ENCODE measurements at places on chromosomes 2 and 18. TPM values are rescaled to one million over a fixed set of nuclear protein-coding genes. Genes with fewer than 3 reads are reported as not detected.
A peak's percentile ranks its signal among the peaks of the same experiment; 100 is the strongest.

The ZNF396 gene
- 5.0 TPM for total RNA-seq

- no peaks in the 10 kb centered on the region for H3K36me3 ChIP-seq
- H3K27ac ChIP-seq, result no peak overlapping the region
- peak; percentile 85 for DNase-seq
- no peak overlapping the region for H3K4me3 ChIP-seq
- H3K4me1 ChIP-seq, result no peaks in the 10 kb centered on the region
Measured at GRCh38 chr2:223563462-223563861, 38.7 kb downstream of the SCG2 start.

- DNase-seq, result peak; percentile 1
- H3K4me1 ChIP-seq, result peaks cover 3% of the 10 kb centered on the region
- H3K4me3 ChIP-seq, result no peak overlapping the region
- no peak overlapping the region for H3K27ac ChIP-seq
- no peaks in the 10 kb centered on the region for H3K27me3 ChIP-seq
Measured at GRCh38 chr18:68179811-68180210, 535.1 kb downstream of the TMX3 start.

The MORN2 gene
- total RNA-seq, result 19.3 TPM

DNA sequence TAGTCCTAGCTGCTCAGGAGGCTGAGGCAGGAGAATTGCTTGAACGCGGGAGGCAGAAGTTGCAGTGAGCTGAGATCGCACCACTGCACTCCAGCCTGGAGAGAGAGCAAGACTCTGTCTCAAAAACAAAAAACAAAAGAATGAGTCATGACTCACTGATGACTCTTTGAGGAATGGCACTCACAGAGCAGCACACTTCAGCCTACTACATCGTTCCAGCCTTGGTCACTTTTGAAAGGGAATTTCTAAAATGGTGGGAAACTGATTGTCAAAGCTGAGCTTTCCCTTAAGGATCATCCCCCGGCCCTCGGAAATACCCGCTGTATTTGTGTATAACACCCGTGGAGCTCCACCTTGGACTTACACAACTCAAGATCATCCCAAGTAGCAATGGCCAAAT, 217.3 kb upstream of the HS6ST1 start:
- H3K4me3 ChIP-seq, result no peak overlapping the region
- H3K27me3 ChIP-seq, result no peaks in the 10 kb centered on the region
- H3K4me1 ChIP-seq, result peaks cover 11% of the 10 kb centered on the region

DNA sequence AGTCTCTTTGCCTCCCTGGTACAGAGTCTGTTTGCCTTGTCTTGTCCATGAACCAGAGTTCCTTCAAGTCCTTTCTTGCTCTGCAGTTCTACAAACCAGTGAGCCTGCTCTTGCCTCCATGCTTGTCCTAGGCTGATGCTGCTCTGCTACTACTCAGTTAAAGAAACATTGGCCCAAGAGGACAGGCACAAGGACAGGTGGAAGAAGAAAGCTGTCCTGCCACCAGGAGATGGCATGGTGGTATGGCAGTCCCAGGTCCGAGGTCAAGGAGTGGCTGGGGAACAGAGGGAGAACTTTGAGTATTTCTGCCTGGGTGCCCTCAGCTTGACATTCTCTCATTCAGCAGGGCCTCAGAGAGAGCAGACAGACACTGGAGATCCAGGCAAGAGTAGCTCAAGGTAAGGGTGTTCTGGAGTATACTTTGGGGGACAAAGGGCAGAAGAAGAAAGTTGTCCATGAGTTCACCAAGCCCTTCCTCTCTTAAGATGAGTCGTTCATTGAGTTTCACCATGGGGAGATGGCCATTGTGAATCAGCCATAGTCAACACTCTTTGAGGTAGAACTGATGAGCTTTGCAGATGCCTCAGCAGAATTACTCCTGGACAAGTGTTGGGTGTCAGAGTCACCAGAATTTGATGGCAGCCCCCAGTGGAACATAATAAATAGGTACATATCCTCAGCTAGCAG, 20.4 kb downstream of the TTC32 start:
- H3K27ac ChIP-seq, result no peak overlapping the region
- H3K4me1 ChIP-seq, result no peaks in the 10 kb centered on the region
- no peak for DNase-seq
- no peak overlapping the region for H3K4me3 ChIP-seq

The MAL gene
- not detected for total RNA-seq

GRCh38 chr18:10051877-10052631, 138.2 kb downstream of the VAPA start:
- DNase-seq, result peak; percentile 98
- no peak overlapping the region for H3K27ac ChIP-seq
- no peaks in the 10 kb centered on the region for H3K27me3 ChIP-seq
- no peaks in the 10 kb centered on the region for H3K36me3 ChIP-seq
- H3K4me1 ChIP-seq, result peaks cover 6% of the 10 kb centered on the region

The MC5R gene
- total RNA-seq, result not detected

The GKN1 gene
- not detected for total RNA-seq

GRCh38 chr2:181786371-181787228, 104.9 kb upstream of the ITPRID2 start:
- H3K36me3 ChIP-seq, result no peaks in the 10 kb centered on the region
- H3K4me3 ChIP-seq, result no peak overlapping the region
- H3K4me1 ChIP-seq, result peaks cover 21% of the 10 kb centered on the region
- H3K27ac ChIP-seq, result no peak overlapping the region

- no peaks in the 10 kb centered on the region for H3K27me3 ChIP-seq
- no peak overlapping the region for H3K4me3 ChIP-seq
- DNase-seq, result peak; percentile 59
- no peak overlapping the region for H3K27ac ChIP-seq
- no peaks in the 10 kb centered on the region for H3K4me1 ChIP-seq
Measured at GRCh38 chr2:143284087-143284675, 155.0 kb downstream of the ARHGAP15 start.

The GAD1 gene
- total RNA-seq, result 0.26 TPM

The ZNF142 gene
- total RNA-seq, result 7.3 TPM

DNA sequence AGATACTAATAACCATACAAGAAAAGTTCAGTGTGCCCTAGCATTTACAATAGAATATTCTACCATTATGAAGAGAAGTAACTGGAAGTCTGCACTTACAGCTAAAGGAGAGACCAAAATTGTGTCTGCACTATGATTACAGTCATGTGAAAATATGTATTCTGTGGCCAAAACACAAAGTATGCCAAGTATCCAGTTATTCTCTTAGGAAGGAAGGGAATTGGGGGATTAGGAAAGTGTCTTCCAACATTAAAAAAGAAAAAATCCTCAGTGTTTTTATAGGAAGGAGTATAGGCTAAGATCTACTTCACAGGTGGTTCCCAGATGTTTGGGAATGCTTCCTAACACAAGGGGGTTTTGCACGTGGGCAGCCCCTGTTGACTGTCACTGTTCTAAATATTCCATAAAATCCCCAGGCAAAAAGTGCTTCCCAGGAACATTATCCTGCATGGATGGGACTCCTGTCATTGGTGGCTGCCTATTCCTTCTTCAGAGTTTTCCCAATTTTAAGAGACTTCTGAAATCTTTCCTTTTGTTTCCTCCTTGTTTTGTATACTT, 180.2 kb upstream of the KLHL29 start:
- no peak for DNase-seq
- H3K36me3 ChIP-seq, result no peaks in the 10 kb centered on the region
- no peaks in the 10 kb centered on the region for H3K27me3 ChIP-seq
- H3K4me1 ChIP-seq, result no peaks in the 10 kb centered on the region

The ASB18 gene
- not detected for total RNA-seq

DNA sequence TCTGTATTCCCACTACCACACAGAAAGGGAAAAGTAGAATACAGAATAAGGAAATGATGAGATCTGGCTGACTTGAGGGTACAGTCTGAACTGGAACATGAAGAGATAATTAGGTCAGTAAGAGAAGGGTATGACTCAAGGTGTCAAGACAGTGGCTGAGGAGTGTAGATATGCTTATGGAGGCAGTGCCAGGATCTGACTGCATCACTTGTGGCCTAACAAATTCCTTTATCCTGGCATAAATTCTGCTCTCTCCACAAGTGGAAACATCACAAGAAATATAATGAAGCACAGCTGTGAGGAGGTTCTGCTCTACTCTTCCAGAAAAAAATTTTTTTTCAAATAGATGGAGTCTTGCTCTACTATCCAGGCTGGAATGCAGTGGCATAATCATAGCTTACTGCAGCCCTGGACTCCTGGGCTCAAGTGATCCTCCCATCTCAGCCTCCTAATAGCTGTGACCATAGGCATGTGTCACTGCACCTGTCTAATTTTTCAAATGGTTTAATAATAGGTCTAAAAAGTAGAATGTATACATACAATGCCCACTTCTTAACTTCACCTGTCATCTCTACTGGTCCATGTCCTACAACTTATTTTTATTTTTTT, 85.3 kb downstream of the C2orf74 start:
- H3K27me3 ChIP-seq, result no peaks in the 10 kb centered on the region
- no peaks in the 10 kb centered on the region for H3K4me1 ChIP-seq
- H3K36me3 ChIP-seq, result peaks cover 3% of the 10 kb centered on the region
